ENCODE measurements at places on chromosomes 7 and 10.
A peak's percentile ranks its signal among the peaks of the same experiment; 100 is the strongest.

DNA sequence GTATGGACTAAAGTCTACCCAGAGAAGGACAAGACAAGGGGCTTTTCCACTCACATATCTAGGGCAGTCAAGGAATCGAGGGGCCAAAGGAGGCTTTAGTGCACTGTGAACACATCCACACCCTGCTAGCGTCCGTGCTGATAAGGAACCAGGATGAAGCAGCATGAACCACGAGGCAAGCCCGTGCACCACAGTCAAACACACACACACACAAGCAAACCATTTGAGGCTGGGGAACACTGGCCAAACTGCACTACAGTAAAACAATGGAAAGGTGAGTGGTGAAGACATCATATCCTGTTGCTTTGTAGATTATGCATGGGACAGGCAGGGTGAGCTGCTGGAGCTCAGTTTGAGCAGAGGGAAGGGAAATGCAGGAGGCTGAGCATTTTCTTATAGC, 177.4 kb upstream of the CDCA7L start:
- H3K4me1 ChIP-seq = no peaks in the 10 kb centered on the region
- no peak overlapping the region for H3K27ac ChIP-seq
- H3K27me3 ChIP-seq = no peaks in the 10 kb centered on the region
- DNase-seq = no peak
- H3K36me3 ChIP-seq = no peaks in the 10 kb centered on the region
- H3K4me3 ChIP-seq = no peak overlapping the region

DNA sequence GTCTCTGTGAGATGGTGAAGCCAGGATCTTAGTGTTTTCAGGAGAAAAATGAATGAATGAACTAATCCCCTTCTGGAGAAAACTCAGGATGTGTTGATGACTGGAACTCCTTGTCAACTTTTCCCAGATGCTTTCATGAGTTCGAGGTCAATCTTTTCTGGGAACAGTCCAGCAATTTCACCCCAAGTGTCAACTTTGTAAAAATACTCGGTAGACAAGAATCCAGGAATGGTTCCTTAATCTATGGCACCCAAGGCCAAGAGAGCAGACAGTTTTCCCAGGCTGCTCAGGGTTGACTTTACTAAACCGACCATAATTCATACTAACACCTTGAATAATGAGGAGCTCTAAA, 31.1 kb upstream of the LYZL1 start:
- no peak for DNase-seq
- no peak overlapping the region for H3K4me3 ChIP-seq
- H3K4me1 ChIP-seq = no peaks in the 10 kb centered on the region
- H3K36me3 ChIP-seq = no peaks in the 10 kb centered on the region

DNA sequence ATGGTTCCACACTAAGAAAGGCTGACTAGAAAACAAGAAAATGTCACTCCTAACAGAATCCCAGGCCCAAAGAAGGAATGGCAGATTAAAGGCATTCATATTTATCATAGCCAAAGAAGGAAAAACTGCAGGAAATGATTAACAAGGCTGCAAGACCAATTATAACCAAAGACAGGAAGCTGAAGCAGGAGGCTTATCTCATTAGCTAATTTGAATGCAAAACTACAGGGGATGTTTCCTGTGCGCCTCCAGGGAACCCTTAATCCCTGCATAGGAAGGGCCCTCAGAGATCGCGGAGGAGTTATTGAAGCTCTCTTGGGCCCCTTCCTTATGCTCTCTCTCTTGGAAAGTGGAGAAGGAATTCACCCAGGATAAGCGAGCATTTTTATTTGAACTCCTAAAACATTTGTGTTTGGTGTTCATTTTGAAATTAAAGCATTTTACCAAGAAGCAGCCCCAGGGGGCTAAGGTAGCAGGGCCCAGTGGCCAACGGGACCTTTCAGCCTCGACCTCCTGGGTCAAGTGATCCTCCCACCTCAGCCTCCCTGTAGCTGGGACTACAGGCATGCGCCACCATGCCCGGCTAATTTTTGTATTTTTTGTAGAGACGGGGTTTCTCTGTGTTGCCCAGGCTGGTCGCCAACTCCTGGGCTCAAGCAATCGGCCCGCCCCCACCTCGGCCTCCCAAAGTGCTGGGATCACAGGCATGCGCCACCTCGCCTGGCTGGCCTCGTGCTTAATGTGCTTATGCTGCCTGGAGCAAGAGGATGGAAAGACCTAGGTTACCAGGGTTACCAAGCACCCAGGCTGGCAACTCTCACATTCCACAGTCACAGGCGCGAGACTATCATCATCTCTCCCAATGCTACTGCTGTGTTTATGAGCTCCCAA, 24.1 kb upstream of the PROSER2 start:
- H3K27me3 ChIP-seq = no peaks in the 10 kb centered on the region
- no peak overlapping the region for H3K27ac ChIP-seq

- H3K27ac ChIP-seq = no peak overlapping the region
- H3K36me3 ChIP-seq = no peaks in the 10 kb centered on the region
- H3K4me1 ChIP-seq = no peaks in the 10 kb centered on the region
Measured at GRCh38 chr10:19817231-19817933, 1.1 kb downstream of the PLXDC2 start.

GRCh38 chr10:112182784-112183328, 709 bp downstream of the GPAM start:
- peaks cover 16% of the 10 kb centered on the region for H3K36me3 ChIP-seq
- no peak for DNase-seq
- no peaks in the 10 kb centered on the region for H3K27me3 ChIP-seq
- no peak overlapping the region for H3K27ac ChIP-seq
- peak overlapping the region; percentile 84 for H3K4me3 ChIP-seq
- peaks cover 16% of the 10 kb centered on the region for H3K4me1 ChIP-seq

- peaks cover 19% of the 10 kb centered on the region for H3K4me1 ChIP-seq
- H3K27ac ChIP-seq = no peak overlapping the region
- no peaks in the 10 kb centered on the region for H3K36me3 ChIP-seq
- peak overlapping the region; percentile 77 for H3K4me3 ChIP-seq
- no peak for DNase-seq
Measured at GRCh38 chr10:86758189-86759072, 2.0 kb downstream of the BMPR1A start.

DNA sequence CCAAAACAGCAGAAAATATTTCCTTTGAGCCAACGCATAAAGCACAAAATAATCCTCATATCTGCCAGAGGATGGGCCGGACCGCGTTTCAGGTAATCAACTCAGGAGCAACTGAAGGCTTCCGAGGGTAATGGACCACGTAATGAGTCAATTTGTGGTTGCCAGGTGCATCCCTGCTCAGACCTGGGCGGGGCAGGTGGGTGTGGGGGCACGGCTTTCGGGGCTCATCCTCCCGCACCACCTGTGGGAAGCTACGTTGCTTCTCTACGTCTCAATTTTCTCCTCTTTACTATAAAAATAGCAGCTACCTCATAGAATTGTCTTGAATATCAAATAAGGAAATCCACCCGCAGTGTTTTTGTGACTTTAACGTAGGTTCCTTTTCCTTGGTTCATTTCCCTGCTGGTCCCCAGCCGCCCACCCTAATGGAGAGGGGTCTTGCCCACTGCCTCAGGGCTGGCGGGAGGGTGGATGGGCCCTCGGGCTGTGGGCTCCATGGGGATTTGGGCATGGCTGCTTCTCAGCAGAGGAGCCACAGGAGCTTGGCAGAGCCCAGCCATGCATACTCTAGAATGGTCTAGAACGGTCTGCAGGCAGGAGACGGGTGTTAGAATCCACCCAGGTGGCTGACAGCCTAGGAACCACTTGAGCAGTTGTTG, 324.7 kb downstream of the ADARB2 start:
- H3K4me3 ChIP-seq = no peak overlapping the region
- H3K27me3 ChIP-seq = peaks cover 16% of the 10 kb centered on the region
- DNase-seq = no peak
- no peak overlapping the region for H3K27ac ChIP-seq
- H3K36me3 ChIP-seq = no peaks in the 10 kb centered on the region
- no peaks in the 10 kb centered on the region for H3K4me1 ChIP-seq

GRCh38 chr7:75992083-75992755, 2.2 kb downstream of the TMEM120A start:
- H3K36me3 ChIP-seq = peaks cover under 1% of the 10 kb centered on the region
- no peak overlapping the region for H3K4me3 ChIP-seq
- no peak overlapping the region for H3K27ac ChIP-seq
- H3K27me3 ChIP-seq = no peaks in the 10 kb centered on the region
